ENCODE measurements at places on chromosomes 7 and 10.

DNA sequence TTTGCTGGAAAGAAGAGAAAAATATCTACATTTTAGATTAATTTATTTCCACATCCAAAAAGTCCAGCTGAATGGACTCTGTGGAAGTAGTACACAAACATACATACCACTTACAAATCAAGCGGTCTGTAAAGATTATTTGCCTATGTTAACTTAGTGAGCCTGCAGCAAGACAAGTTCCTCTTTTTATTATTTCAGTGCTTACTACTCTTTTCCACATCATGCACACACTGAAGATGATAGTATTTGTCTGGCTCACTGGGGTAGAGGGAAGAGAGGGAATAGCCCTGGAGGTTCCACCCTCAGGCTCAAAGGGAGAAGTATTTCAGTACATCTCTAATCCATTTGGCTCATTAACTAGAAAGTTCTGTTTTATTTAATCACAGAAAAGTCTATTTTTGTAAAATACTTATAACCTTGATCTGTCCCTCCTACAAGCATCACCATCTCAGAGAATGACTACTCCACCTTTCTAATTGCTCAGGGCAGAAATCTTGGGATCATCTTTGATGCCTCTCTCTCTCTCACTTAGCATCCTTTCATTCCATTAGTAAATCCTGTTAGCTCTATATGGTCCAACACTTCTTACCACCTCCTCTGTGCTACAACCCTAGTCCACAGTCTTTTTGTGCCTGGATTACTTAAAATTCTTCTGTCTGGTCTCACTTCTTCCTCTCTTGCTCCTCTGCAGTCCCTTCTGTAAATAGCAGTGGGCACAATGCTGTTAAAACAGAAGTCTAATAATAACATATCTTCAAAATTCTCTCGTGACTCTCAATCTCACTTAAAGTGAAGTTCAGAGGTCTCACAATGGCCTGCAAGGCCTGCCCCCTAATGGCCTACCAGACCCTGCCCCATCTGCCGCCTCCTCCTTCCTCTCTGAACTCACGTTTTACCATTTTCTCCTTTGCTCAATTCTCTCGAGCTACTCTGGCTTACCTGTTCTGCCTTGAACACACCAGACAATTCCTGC is 64.3 kb upstream of the CCDC6 start:
- DNase-seq, result no peak

- DNase-seq, result no peak
Measured at GRCh38 chr7:86904949-86905834, 154.3 kb downstream of the ELAPOR2 start.

GRCh38 chr10:101351017-101351416 is 2.9 kb upstream of the BTRC start:
- no peak for DNase-seq

DNA sequence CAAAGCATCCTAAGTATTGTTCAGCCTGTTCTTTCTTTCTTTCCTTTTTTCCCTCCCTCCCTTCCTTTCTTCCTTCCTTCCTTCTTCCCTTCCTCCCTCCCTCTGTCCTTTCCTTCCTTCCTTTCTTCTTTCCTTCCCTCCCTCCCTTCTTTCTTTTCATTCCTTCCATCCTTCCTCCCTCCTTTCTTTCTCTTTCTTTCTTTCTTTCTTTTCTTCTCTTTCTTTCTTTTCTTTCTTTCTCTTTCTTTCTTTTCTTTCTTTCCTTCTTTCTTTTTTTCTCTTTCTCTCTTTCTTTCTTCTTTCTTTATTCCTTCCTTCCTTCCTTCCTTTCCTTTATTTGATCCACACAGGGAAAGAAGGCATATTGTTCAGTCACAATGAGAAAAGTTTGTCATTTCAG is 21.2 kb downstream of the PNLIP start:
- no peak for DNase-seq

- DNase-seq, result no peak
Measured at GRCh38 chr10:58615237-58615935, 102.7 kb downstream of the BICC1 start.

DNA sequence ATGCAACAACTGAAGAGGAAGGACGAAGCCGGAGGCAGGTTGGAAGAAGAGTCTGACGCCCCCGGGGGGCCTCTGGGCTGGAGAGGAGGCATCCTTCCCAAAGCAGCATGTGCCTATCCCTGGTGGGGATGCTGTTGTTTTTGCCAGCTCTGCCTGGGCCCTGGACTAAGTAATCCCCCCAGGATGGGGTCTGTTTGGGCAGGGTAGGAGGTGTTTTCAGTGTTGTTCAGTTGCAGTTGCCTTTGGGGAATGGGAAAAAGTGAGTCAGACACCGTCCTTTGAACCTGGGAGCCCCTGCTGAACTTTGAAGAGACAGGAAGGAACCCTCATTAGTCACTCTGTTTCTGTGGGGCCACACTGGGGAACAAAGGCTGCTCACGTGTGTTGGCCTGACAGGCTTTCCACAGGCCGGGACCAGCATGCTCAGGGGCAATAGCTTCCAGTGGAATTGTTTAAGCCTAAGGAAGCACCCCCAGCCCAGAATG is 35.2 kb upstream of the GDF10 start:
- no peak for DNase-seq

GRCh38 chr7:134709197-134709596 is 62.5 kb downstream of the BPGM start:
- DNase-seq, result no peak

DNA sequence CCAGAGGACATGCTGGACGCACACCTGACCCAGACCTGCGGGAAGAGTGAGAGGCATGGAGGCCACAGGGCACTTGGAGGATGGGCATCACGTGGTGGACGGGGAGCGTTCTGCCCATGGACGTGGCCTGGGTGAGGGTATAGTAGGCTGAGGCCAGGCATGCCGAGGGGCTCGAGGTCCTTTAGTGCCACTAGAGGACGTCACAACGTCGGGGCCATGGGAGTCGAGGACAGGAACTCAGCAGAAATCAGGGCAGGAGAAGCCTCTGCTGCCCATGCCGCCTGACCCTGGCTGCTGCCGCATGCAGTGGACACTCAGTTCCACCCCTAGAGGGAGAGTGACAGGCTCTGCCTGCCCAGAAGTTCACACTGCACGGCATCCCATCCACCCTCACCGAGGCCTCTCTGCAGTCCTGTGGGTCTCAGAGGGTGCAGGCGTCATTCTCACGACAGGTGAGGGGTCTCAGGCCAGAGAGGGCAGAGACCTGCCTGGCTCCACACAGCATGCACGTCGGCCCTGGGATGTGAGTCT is 198.7 kb downstream of the ADARB2 start:
- DNase-seq, result no peak

GRCh38 chr10:119859420-119860258 is 13.0 kb downstream of the MCMBP start:
- no peak for DNase-seq

GRCh38 chr7:6444516-6445269 is 3.1 kb downstream of the DAGLB start:
- DNase-seq, result no peak

Measured in BJ (cell line).